Activated CD4-positive, CD25-positive, alpha-beta regulatory T cell treated with anti-CD3 and anti-CD28 coated beads, Interleukin-2, amount 50 U/mL, for 72 hours (primary cell): ENCODE measurements at places on chromosomes 1 and 21.
A peak's percentile ranks its signal among the peaks of the same experiment; 100 is the strongest.

DNA sequence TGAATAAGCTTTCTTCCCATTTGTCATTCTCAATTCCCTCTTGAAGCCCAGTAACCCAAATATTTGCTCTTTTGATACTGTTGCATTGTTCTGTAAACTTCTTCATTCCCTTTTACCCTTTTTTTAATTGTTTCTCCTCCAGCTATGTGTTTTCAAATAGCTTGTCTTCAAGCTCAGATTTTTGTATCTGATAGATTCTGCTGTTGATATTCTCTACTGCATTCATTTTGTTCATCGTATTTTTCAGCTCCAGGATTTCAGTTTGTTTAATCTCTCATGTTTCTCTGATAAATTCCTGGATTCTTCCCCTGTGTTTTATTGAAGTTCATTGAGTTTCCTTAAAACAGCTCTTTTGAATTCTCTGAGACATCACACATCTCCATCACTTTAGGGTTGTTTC, 51.8 kb downstream of the PKN2 start:
- DNase-seq, result no peak

GRCh38 chr1:28193701-28194161, 17.2 kb upstream of the PTAFR start:
- no peak for DNase-seq

DNA sequence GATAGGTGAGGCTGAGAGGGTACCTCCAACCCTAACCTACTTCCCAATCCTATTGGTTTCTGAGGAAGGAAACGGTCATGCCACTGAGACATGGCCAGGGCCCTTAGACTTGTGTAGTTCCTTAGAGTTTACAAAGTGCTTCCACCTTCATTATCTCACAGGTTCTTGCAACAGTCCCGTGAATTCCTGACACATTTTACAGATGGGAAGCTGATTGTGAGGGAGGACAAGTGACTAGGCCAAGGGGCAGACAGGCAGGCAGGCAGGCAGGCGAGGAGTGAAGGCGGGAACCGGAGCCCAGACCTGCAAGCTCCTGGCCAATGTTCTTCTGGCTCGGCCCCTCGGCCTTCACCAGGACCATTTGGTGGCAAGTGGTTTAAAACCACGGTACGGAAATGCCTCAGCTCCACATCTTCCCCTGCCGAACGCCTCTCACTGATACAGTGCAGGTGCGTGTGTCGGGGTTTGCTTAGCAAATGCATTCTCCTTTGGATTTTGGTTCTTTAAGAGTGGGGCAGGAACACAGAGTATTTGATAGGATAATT, 45.1 kb downstream of the ZBTB18 start:
- DNase-seq, result no peak

- DNase-seq, result no peak
These were observed 116.4 kb downstream of the USH2A start for GRCh38 chr1:216306830-216307229.

DNA sequence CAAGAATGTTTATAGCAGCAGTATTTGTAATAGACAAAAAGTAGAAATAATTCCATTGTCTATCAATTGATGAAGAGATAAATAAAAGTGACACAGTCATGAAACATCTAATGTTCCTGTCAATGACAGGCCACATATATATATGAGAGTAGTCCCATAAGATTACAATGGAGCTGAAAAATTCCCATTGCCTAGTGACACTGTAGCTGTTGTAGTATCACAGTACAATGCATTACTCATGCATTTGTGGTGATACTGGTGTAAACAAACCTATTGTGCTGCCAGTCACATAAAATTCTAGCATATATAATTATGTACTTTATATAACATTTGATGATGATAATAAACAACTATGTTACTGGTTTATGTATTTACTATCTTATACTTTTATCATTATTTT, 141.9 kb upstream of the LYPLAL1 start:
- no peak for DNase-seq

- no peak for DNase-seq
These were observed 217.3 kb upstream of the FGGY start for GRCh38 chr1:59079434-59080140.

GRCh38 chr1:6040861-6041415, 4.8 kb upstream of the KCNAB2 start:
- no peak for DNase-seq

DNA sequence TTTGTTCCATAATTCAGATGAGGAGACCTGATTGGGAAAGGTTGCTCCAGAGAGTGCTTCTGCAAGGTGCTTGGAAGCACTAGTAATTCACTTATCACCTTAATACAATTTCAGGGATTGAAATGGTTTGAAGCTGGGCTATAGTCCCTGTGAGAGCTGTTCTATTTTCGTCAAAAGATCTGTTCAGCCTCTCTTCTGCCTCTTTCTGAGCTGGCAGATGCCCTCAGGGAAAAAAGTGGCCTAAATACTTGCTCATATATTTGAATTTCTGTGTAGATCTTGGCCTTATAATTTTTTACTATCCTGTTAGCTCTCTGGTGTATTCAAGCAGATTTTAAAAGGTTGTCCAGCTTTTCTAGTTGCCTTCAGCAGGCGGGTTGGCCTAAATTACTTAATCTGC, 22.3 kb downstream of the C1orf146 start:
- DNase-seq, result no peak

- DNase-seq, result no peak
These were observed 9.8 kb upstream of the CR1 start for GRCh38 chr1:207486198-207486597.

DNA sequence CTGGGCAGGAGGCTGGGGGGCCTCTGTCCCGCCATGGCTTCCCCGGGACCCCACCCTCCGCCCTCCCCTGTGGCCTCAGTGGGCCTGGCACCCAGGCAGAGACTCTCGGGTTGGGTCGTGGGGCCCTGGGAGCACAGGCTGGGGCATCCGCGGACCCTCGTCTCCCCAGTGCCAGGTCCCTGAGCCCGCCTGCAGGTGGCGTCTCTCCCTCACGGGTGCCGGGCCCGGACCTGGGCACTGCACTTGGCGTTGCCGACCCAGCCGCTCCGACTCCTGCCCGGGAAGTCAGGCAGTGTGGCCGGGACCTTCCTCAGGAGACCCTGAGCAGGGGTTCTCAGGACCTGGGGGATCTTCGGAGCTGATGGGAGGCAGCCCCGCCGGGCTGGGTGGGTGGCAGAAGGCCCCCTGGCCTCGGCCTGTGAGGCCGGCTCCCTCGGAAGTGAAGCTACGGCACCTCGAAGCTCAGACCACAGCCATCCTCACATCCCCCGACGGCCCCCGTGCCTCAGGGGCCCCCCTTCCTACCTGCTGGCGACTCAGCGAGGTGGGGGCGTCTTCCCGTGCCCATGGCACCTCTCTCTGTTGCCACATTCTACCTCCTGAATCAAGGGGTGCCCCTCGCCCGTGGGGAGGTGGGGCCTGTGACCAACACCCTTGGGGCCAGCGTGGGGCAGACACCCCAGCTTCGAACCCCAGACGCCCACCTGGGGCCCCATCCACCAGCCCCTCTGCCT, 6.4 kb upstream of the C1orf159 start:
- peak; percentile 89 for DNase-seq

- no peak for DNase-seq
These were observed 422.9 kb downstream of the SETD4 start for GRCh38 chr21:35637431-35637830.

- DNase-seq, result no peak
These were observed 1.7 kb upstream of the SFN start for GRCh38 chr1:26861286-26861701.

DNA sequence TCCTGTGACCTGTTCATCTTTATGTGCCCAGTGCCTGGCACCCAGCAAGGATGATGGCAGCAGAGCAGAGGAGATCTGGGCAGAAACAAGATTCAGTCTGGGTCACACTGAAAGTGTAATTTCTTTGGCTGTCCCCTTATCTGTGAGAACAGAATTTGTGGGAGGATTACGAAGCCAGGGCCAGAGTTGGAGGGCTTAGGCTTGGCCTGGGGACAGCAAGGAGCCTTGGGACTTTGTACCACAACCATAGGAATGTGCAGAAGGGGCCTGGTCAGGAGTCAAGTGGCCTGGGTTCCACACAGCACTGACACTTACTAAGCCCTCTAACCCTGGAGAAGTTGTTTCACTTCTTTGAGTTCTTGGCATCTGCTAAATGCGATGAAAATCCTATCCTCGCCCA, 12.8 kb downstream of the PMVK start:
- no peak for DNase-seq

DNA sequence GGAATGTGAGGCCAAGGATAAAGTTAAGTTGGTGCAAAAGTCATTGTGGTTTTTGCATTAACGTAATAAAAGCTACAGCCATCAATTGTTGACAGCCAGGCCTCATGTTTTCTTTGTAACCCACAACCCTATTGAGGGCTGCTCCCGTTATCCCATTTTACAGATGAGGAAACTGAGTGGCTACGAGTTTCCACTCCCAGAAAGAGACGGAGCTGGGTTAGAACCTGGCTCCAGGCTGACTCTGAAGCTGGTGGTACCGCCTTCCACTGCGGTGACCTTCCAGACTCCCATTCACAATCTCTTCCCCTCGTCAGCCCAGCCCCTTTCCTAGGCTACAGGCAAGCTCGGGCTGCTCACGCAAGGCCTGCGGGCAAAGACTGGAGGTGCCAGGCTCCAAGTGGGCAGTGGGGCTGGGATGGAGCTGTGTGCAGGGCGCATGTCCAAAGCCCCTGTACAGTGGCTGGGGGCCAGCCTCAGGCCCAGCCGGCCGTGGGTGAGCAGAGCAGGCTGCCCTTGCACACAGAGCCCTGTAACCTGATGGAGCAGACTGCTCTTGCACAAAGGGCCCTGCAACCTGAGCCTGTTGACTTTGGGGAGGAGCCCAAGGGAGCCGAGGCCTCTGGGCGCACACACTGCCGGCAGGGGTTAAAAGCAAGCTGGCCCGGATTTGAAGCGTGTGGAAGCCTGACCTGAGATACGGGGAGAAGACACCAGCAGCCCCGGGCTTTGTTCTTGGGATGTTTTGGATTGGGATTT, 97.4 kb upstream of the TMPRSS2 start:
- no peak for DNase-seq

DNA sequence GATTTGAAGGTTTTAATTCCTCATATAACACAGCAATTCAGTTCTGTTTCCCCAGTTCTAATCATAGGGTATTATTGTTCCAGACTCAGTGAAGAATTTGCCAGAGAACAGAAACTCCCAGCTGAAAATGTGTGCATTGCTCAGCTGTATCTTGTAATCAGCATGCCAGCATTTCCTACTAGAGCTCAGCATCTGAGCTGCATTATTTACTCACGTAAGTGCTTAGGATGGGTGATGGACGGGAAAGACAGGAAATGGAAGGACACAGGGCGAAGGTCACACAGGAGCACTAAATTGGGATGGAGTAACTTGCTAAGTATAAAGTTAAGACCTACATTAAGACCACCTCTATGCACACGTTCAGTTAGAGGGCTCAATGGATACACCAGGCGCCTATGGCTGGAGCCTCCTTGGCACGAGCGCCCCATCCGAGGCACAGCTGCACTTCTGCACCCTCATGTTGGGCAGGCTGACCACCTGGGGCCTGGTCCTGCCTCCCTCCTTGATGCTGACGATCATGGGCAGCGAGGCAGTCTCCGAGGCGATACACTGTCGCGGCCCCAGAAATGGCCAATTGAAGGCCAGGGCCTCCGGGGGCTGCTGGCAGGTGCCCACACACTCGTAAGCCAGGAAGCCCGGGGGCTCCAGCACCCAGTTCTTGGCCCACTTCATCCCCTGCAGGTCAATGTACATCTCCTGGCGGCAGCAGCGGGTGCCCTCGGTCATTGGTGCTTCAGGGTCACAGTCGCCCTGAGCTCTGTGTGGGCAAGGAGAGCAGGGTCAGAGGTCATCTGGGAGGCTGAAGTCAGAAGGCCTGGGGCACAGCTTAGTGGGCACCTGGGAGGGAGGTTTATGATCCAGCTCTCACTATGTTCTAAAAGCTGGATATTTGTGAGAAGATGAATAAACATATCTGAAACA, 3.7 kb downstream of the LEFTY2 start:
- DNase-seq, result no peak

DNA sequence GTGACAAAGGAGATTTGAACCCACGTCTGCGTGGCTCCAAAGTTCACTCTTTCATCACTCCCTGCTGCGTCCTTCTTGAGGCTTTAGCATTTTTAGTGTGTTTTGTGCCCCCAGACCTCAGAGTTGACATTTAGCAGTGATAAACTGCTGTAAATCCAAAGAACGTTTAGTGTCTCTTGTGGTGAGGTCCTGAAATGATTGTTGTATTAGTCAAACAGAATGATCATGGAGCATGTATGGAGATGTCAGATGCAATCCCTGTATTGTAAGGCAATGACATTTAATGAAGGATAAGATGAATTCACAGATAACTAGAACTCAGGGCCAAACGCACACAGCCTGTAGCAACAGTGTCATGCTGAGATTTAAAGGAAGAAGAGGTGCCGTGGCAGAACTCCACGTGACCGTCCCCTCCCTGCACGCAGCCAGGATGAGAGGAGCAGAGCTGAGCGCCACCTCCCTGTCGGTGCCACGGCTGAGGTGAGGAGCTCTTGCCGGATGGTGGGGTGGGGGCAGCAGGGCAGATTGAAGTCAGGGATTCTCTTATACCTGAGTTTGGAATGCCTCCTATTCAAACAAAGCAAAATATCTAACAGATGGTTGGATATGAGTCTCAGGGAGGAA, 30.1 kb downstream of the NTPCR start:
- DNase-seq, result no peak

- DNase-seq, result no peak
These were observed 20.4 kb downstream of the DEGS1 start for GRCh38 chr1:224203243-224204016.

DNA sequence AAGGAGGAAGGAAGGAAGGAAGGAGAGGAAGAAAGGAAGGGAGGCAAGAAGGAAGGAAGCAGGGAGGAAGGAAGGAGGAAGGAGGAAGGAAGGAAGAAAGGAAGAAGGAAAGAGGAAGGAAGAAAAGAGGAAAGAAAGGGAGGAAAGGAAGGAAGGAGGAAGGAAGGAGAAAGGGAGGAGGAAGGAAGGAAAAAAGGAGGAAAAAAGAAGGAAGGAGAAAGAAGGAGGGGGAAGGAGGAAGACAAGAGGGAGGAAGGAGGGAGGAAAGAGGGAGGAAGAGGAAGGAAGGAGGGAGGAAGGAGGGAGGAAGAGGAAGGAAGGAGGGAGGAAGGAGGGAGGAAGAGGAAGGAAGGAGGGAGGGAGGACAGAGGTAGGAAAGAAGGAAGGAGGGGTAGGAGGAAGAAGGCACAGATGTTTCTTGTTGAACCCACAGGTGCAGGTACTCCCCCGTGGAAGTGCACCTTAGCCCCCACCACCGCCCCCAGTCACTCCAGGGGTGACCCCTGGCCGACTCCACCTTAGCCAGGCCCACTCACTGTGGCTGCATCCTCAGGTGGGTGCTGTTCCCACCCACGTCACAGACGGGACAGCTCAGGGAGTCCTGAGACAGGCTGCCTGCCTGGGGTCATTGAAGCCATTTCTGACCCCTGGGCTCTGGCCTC, 57.9 kb upstream of the TTC34 start:
- DNase-seq, result no peak

DNA sequence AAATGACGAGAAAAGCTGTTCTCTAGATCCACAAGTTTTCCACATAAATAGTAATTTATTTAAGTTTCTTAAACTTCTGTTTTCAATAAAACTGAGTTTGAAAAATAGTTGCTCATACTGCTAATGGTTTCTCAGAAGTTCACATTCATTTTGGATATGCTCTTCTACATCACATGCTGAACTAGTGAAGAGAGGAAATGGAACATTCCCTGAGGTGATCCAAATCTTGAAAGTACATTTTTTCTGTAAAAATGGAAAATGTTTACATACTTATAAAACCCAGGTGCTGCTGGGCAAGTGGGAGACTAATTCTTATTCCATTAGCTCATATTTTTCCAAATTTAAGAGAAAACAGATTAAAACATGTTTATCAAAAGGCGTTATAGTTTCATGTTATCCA, 111.7 kb downstream of the ADGRL4 start:
- DNase-seq, result no peak

GRCh38 chr1:183893561-183894289, 88.8 kb downstream of the RGL1 start:
- DNase-seq, result no peak

GRCh38 chr1:101540161-101540560, 303.3 kb downstream of the S1PR1 start:
- DNase-seq, result no peak
